ENCODE measurements at places on chromosomes 7 and 10.

- no peak for DNase-seq
Observed at GRCh38 chr10:35910234-35910633, 268.1 kb upstream of the FZD8 start.

DNA sequence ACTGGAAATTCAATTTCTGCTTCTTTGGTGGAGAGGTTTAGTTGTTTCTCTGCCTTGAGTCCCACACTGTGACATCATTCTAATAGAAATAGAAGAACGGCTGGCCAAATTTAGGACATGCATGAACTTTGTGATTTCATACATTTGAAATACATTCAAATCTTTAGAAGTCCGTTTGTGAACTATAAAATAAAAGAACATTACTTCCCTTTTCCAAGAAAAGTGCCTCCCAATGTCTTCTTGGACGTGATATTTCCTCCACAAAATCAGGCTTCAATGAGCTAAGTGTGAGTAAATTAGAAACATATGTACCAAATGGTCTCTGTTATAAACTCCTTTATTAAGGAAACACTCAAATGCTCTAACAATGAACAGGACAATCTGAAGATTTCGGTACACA is 314.5 kb upstream of the AKR1E2 start:
- no peak for DNase-seq

GRCh38 chr10:16891375-16892313 is 74.4 kb upstream of the RSU1 start:
- DNase-seq = no peak

- DNase-seq = no peak
Observed at GRCh38 chr7:29375641-29376562, 181.3 kb downstream of the CHN2 start.

- DNase-seq = no peak
Observed at GRCh38 chr10:11525503-11525902, 85.9 kb downstream of the USP6NL start.

DNA sequence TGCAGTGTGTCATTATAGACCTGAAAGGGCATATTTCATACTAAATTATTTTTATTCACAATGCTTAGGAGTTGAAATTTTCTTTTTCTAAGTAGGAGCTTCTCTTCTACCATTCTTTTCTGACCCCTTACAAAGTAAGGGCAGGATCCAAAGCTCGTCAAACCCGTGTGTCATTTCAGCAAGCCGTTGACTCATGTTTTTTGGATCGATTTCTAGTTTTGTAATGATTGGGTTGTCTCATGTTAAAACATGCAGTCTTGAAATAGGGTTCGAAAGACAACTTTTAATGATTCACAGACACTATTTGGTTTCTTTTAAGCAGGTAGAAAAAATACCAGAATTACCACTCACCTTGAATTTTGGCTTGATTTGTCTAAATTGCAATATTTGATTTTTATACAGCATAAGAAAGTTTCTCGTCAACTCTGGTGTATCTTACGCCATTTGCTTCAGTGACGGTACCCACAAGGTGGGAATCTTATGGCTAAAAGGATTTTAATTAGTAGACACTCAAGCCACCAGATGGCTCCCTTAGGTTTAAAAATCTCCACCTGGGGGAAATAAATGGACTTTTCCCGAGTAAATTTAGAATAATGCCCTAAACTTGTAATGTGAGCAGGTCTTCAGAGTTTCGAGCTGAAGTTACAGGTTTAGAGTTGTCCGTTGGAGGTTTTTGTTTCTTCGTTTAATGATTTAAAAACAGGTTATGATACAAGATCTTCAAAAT is 283.4 kb downstream of the CCDC3 start:
- DNase-seq = no peak

- no peak for DNase-seq
Observed at GRCh38 chr10:124094419-124094785, 1.0 kb upstream of the CHST15 start.

DNA sequence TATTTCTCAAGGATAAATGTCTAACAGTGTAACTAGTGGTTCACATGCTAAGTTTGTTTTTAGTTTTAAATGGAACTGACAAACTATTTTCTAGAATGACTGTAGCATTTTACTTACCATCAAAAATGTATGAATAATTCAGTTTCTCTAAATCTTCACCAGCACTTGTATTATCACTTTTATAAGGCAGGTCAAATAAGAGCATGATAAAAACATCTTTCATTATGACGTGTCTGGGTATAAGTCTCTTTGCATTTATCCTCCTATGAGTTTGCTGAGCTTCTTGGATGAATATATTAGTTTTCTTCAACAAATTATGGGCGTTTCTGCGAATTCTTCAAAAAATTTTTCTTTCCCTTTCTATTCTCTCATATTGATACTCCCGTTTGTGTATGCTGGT is 19.9 kb downstream of the ZNF33B start:
- DNase-seq = no peak

- no peak for DNase-seq
Observed at GRCh38 chr10:108052981-108053380, 888.5 kb upstream of the SORCS1 start.

- peak; percentile 73 for DNase-seq
Observed at GRCh38 chr10:83871187-83872081, 267.9 kb upstream of the GHITM start.

DNA sequence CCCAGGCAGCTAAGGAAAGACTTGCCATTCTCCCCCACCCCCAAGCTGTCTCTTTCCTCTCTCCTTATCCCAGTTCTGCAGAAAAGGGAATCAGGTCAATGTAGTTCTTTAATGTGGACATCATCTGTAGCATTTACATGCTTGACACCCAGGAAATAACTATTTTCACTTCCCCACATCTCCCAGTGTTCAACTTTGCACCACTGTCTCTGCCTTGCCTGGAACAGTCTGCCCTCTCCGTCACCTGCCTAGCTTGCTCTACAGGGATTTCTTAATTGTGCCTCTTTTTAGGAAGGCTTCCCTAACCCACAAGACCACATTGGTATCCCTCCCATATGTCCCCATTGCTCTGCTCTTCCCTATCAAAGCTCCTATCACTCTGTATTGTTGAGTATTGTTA is 45.9 kb upstream of the TOMM7 start:
- DNase-seq = no peak

DNA sequence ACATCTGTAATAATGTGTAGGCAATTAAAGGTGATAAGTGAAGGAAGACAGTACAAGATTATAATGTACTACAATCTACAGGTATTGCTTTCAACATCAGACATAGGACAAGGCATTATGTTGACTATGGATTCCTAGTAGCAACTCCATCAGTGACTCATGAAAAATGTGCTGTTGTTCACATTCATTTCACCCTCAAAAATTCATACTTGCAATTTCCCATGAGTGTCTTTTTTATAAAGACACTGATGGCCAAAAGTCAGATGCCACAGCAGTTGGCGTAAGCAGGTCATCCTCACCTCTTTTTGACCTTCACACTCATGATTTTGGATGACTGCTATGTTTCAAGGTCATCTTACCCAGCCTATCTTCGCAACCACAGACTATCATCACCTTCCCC is 100.0 kb upstream of the AMPH start:
- no peak for DNase-seq

DNA sequence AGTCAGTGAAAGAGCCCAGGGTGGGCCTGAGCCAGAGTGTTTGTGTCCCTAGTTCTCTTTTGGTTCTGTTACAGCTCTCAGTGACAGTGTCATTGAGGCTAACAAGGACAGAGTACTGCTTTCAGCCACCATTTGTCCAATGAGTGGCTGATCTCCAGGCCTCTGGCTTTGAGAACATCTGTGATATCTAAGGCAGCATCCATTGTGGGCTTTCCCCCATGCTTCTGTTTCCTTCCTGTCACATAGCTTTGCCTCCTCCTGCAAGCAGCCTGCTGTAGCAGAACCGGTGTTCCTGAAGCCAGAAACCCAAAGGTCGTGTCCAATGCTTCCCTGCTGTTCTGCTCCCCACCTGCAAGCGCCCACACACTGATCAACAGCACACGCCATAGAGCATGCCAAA is 68.4 kb downstream of the IKZF1 start:
- DNase-seq = no peak

DNA sequence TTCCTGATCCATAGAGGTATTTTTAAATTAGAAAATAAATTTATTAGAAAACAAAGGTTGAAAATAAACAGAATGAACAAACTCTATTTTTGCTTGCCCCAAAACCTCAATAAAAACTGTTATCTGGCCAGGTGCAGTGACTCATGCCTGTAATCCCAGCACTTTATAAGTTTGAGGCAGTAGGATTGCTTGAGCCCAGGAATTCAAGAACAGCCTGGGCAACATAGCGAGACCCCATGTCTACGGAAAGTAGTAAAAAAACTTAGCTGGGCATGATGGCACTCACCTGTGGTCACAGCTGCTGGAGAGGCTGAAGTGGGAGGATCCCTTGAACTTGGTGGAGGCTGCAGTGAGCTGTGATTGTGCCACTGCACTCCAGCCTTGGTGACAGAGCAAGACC is 10.3 kb downstream of the SLK start:
- DNase-seq = no peak

DNA sequence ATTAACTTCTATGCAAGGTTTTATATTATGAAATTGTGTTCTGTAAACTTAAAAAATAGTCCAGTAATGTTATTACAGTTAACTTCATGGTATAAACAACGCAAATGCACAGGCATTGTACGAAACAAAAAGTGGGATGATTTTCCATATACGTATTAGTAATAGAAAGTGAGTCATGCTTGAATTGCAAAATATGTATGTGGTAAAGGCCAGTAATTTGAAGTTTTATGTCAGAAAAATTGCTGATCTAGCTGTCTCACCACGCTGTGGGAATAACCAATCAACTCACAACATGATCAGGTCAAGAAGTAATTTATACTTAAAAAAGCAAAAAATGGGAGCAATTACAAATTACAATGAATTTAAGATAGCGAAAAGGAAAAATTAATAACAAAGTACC is 37.0 kb upstream of the GLI3 start:
- DNase-seq = no peak

DNA sequence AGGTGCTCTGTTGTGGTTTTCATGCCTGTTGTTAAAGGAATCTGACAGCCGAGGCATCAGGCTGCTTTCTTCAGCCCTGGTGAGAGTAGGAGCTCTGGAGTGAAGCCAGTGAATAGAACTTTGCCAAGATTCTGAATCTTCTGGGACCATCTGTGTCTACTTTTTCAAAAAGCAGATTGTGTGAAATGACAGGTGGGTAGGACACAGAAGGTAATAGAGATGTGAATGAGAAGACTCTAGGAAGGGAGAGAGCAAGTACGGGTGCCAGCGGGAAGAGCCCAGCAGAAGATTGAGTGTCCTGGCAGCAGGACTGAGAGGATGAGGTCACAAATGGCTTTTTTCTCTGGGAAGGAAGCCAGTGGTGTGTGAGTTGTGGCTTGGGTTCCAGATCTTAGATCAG is 429.2 kb downstream of the SDK1 start:
- no peak for DNase-seq

DNA sequence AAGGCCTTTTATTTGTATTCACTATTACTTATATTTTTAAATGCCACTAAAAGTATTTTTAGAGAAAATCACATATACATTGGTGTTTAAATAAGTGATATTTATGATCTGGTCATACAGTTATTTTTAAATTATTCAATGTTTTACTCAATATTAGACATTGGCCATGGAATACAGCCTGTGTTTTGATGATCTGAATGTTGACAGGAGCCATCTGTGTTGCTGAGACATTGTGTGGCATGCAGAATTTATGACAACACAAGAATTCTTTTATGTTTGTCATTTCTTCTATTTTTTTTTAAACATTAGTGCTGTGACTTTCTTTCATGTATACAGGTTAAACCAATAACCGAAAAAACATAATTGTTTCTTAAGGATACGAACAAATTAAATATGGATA is 156.2 kb downstream of the CCSER2 start:
- no peak for DNase-seq

GRCh38 chr7:117807676-117808075 is 65.6 kb downstream of the CTTNBP2 start:
- DNase-seq = no peak
